Uterus (tissue), 4 donors: ENCODE measurements at places on chromosomes 13 and 19. TPM values are rescaled to one million over a fixed set of nuclear protein-coding genes. Genes with fewer than 3 reads are reported as not detected.

Gene KIR2DL1
- total RNA-seq = not detected

Gene NAT14
- total RNA-seq = 16.8 TPM

Gene PTPRH
- total RNA-seq = not detected

Gene KRTDAP
- total RNA-seq = not detected

Gene SH2D3A
- not detected for total RNA-seq

Gene TUBB4A
- total RNA-seq = 4.4 TPM

Gene SPACA4
- total RNA-seq = not detected

Gene GPR4
- total RNA-seq = 5.6 TPM

Gene HAUS8
- 10.1 TPM for total RNA-seq

Gene MISP3
- total RNA-seq = not detected

DNA sequence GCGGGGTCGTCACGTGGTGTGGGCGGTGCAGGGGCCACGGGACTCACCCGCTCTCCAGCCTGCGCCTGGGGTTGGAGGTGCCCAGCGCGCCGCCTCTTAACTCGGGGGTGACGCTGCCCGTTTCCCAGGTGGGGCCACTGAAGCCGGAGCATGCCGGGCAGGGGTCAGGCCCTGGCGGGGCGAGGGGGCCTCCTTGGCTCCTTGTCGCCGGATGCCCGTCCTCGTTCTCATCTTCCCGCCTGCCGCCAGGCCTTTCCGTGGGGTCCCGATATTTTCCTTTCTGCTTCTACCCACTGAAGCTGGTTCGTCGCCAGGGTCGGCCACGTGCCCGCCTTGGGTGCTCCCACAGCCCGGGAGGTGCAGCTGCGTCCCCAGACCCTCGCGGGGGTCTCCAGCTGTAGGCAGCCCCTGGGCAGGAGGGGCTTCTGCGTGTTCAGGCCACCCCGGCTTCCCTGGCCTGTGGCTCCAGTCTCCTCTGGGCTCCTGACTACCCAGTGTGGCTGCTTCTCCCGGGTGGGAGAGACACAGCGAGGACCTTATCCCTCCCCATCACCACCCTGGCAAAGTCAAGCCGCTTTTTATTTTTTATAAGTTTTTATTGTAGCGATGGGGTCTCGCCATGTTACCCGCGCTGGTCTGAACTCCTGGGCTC, 772 bp downstream of the FAM174C start:
- no peak for DNase-seq
- no peaks in the 10 kb centered on the region for H3K27me3 ChIP-seq
- H3K4me1 ChIP-seq = peaks cover 7% of the 10 kb centered on the region
- peak overlapping the region; percentile 98 for H3K27ac ChIP-seq
- H3K4me3 ChIP-seq = peak overlapping the region; percentile 65

- H3K4me1 ChIP-seq = peaks cover 3% of the 10 kb centered on the region
- H3K4me3 ChIP-seq = no peak overlapping the region
- no peak overlapping the region for H3K27ac ChIP-seq
Observed at GRCh38 chr19:14411161-14411937, 7.8 kb downstream of the DDX39A start.

GRCh38 chr13:114081761-114082681, 50.4 kb downstream of the RASA3 start:
- DNase-seq = no peak
- H3K4me1 ChIP-seq = peaks cover 3% of the 10 kb centered on the region
- no peak overlapping the region for H3K27ac ChIP-seq
- H3K4me3 ChIP-seq = no peak overlapping the region
- H3K27me3 ChIP-seq = no peaks in the 10 kb centered on the region

DNA sequence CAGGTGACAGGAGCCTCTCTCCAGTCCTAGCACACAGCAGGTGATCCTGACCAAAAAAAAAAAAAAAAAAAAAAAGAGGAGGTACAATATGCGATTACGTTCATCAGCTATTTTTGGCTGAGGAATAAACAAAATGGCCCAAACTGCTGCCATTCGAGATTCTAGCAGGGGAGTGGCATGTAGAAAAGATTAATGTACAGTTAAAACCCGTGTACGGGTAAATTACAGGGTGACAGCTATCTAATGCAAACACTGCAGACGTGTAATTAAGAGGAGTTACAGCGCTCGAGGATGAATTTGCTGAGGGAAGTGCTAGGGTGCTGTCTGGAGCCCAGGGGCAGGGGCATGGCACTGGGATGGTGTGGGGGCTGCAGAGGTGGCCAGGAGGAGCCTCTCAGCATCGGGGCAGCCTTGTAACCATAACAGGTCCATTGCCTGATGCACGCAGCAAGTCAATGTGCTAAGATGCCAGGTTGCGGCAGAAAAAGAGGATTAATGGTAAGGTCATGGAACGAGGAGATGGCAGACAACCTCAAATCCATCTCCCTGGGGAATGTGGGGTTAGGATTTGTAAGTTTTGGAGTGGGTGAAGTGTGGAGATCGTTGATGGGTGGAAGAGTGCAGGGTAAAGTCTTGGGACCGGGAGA, 17.4 kb downstream of the CHST8 start:
- no peaks in the 10 kb centered on the region for H3K36me3 ChIP-seq
- H3K27me3 ChIP-seq = no peaks in the 10 kb centered on the region
- no peak overlapping the region for H3K4me3 ChIP-seq
- no peak for DNase-seq
- H3K27ac ChIP-seq = no peak overlapping the region

DNA sequence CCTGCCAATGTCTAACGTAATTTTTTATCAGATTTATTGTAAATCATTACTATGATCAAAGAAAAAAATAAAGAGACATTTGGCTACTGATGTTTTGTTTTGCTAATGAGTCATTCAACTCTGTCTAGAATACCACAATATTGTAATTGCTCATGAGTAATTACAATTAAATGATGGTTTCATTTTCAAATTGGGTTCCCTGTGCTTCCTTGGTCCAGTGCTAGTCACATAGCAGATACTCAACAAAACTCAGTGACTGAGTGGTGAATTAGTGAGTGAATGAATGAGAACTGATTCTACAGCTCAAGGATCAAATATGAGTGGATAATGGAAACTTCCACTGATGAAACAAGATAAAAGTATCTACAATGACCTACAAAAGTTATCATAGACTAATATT, 304.7 kb downstream of the POU4F1 start:
- no peaks in the 10 kb centered on the region for H3K4me1 ChIP-seq
- H3K36me3 ChIP-seq = no peaks in the 10 kb centered on the region
- no peaks in the 10 kb centered on the region for H3K27me3 ChIP-seq
- H3K4me3 ChIP-seq = no peak overlapping the region
- H3K27ac ChIP-seq = no peak overlapping the region

- H3K4me3 ChIP-seq = no peak overlapping the region
- H3K36me3 ChIP-seq = no peaks in the 10 kb centered on the region
- no peak overlapping the region for H3K27ac ChIP-seq
- DNase-seq = no peak
- no peaks in the 10 kb centered on the region for H3K27me3 ChIP-seq
Observed at GRCh38 chr13:65594298-65594781, 1635.8 kb downstream of the PCDH9 start.

GRCh38 chr13:51523082-51523518, 61.2 kb upstream of the WDFY2 start:
- no peak overlapping the region for H3K27ac ChIP-seq
- H3K36me3 ChIP-seq = no peaks in the 10 kb centered on the region
- H3K4me3 ChIP-seq = no peak overlapping the region
- no peaks in the 10 kb centered on the region for H3K27me3 ChIP-seq
- peak; percentile 65 for DNase-seq
- no peaks in the 10 kb centered on the region for H3K4me1 ChIP-seq

- no peaks in the 10 kb centered on the region for H3K27me3 ChIP-seq
- no peaks in the 10 kb centered on the region for H3K4me1 ChIP-seq
- no peak for DNase-seq
- H3K4me3 ChIP-seq = no peak overlapping the region
- no peaks in the 10 kb centered on the region for H3K36me3 ChIP-seq
Observed at GRCh38 chr13:102028868-102029267, 373.0 kb downstream of the FGF14 start.

- peak; percentile 65 for DNase-seq
- no peaks in the 10 kb centered on the region for H3K4me1 ChIP-seq
- H3K27ac ChIP-seq = peak overlapping the region; percentile 49
- H3K36me3 ChIP-seq = no peaks in the 10 kb centered on the region
Observed at GRCh38 chr13:99496184-99497142, 4.8 kb upstream of the TM9SF2 start.

- no peak overlapping the region for H3K27ac ChIP-seq
- no peak for DNase-seq
- no peaks in the 10 kb centered on the region for H3K4me1 ChIP-seq
- H3K36me3 ChIP-seq = no peaks in the 10 kb centered on the region
Observed at GRCh38 chr19:4794971-4795370, 3.4 kb downstream of the FEM1A start.

- H3K4me3 ChIP-seq = no peak overlapping the region
- DNase-seq = no peak
- no peaks in the 10 kb centered on the region for H3K27me3 ChIP-seq
- no peak overlapping the region for H3K27ac ChIP-seq
- no peaks in the 10 kb centered on the region for H3K4me1 ChIP-seq
- H3K36me3 ChIP-seq = no peaks in the 10 kb centered on the region
Observed at GRCh38 chr13:111924678-111925075, 142.3 kb upstream of the SOX1 start.

GRCh38 chr13:96860882-96861281, 133.4 kb downstream of the OXGR1 start:
- H3K27me3 ChIP-seq = no peaks in the 10 kb centered on the region
- no peak overlapping the region for H3K4me3 ChIP-seq
- H3K4me1 ChIP-seq = no peaks in the 10 kb centered on the region
- no peak for DNase-seq
- H3K36me3 ChIP-seq = no peaks in the 10 kb centered on the region

GRCh38 chr19:1324806-1325567, 39.3 kb downstream of the EFNA2 start:
- H3K27ac ChIP-seq = no peak overlapping the region
- H3K4me1 ChIP-seq = no peaks in the 10 kb centered on the region
- DNase-seq = peak; percentile 31
- no peaks in the 10 kb centered on the region for H3K36me3 ChIP-seq

GRCh38 chr19:42455621-42456081, 12.9 kb upstream of the CXCL17 start:
- H3K4me3 ChIP-seq = no peak overlapping the region
- no peak overlapping the region for H3K27ac ChIP-seq
- no peaks in the 10 kb centered on the region for H3K4me1 ChIP-seq
- no peaks in the 10 kb centered on the region for H3K36me3 ChIP-seq

- no peaks in the 10 kb centered on the region for H3K27me3 ChIP-seq
- no peak overlapping the region for H3K4me3 ChIP-seq
- H3K4me1 ChIP-seq = no peaks in the 10 kb centered on the region
- H3K27ac ChIP-seq = no peak overlapping the region
Observed at GRCh38 chr13:87777387-87777786, 106.2 kb downstream of the SLITRK5 start.

- H3K27me3 ChIP-seq = no peaks in the 10 kb centered on the region
- H3K4me1 ChIP-seq = no peaks in the 10 kb centered on the region
- no peak for DNase-seq
- no peaks in the 10 kb centered on the region for H3K36me3 ChIP-seq
- no peak overlapping the region for H3K4me3 ChIP-seq
Observed at GRCh38 chr19:17209126-17210036, 5.8 kb upstream of the USE1 start.

DNA sequence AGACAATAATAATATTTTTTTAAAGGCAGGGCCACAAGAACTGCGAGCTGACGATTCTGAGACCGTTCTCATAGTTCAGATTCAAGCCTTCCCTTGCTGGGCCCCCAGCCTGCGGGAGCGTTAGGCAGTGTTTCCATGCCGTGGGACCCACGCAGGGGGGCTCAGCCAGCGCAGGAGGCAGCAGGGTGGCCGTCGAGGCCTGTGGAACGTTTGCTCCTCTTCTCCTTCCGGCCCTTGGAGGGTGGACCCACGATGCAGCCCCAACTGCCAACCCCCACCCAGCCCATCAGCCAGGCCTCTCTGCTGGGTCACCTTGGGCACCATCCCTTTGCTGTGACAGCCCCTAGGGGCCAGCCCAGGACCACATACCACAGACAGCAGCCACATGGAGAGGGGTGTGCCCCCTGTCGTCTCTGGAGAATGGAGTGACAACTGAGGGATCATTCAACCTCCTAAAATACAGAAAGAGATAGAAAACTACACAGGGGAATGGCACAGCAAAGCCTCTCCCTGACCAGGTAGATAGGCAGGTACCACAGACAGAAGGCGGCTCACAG, 46.8 kb downstream of the PDCD5 start:
- DNase-seq = no peak
- H3K4me3 ChIP-seq = no peak overlapping the region
- no peaks in the 10 kb centered on the region for H3K27me3 ChIP-seq
- H3K4me1 ChIP-seq = no peaks in the 10 kb centered on the region

DNA sequence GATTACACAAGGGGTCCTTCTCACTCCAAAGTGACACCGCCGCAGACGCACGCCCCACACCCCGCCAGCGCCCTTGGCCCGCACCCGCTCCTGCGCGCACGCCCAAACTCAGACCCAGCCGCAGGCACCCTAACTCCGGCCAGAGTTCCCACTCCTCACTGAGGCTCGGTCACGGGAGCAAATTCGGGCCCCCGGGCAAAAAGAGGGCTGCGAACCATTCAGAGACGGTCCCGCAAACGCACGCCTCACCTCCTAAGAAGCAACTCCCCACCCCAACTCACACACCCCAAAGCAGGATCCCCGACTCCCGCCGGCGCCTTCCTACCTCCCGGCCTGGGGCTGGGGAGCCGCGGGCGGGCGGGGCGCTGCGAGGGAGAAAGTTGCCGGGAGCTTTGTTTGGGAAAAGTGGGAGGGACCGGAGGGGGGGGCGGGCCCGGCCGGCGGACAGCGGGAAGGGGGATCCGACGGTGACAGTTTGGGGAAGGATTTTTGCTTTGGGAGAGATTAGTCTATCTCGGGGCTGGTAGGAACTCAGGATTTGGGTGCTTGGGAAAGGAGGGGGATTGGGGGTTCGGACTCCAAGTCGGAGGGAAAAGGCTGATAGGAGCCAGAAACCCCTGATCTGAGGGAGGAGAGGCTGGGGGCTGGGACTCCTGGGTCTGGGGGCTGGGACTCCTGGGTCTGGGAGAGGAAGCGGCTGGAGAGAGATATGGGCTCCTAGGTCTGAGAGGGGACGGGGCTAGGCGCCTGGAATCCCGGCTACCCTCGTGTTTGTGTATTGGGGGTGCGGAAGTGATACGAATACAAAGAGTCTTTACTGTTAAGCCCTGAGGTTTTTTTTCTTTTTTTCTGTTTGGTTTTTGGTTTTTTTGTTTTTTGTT, at the start of gene TEAD2:
TEAD2 (minus strand) TSS at position 369 of the 881 bp plus-strand sequence. CDS start 2,341 bp downstream, outside the sequence.
- peak within 1 kb of the TSS; percentile 96 for H3K4me3 ChIP-seq
- no peaks in the 10 kb centered on the region for H3K27me3 ChIP-seq
- H3K27ac ChIP-seq = peak within 1 kb of the TSS; percentile 95
- no peaks in the 10 kb centered on the region for H3K36me3 ChIP-seq

DNA sequence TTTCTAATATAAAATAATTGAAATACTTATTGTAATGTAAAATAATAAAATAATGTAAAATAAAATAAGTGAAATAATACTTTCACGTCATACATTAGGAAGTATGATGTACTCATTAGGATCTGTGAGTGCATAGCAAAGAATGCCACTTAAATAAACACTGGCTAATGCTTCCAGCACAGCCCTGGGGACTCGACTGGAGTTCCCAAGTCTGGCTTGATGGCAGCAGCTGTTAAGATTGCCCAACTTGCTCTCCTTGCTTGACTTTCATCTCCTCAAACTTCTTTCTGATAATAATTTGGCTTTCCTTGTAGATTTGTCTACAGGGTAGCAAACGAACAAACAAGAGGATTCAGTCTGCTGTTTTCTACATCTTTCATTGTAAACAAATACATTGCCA, 191.9 kb downstream of the COG6 start:
- no peak for DNase-seq
- H3K27me3 ChIP-seq = no peaks in the 10 kb centered on the region
- H3K27ac ChIP-seq = no peak overlapping the region
- H3K4me1 ChIP-seq = no peaks in the 10 kb centered on the region
